ENCODE measurements at places on chromosomes 3 and 15. TPM values are rescaled to one million over a fixed set of nuclear protein-coding genes. Genes with fewer than 3 reads are reported as not detected.

The TMEM108 gene
- not detected for total RNA-seq

The KNG1 gene
- not detected for total RNA-seq

The GLDN gene
- total RNA-seq, result not detected

The RHO gene
- not detected for total RNA-seq

The C15orf62 gene
- 0.64 TPM for total RNA-seq

- no peak for DNase-seq
- H3K27ac ChIP-seq, result no peak overlapping the region
- H3K4me3 ChIP-seq, result no peak overlapping the region
- H3K4me1 ChIP-seq, result no peaks in the 10 kb centered on the region
Measured at GRCh38 chr3:170081079-170081741, 43.4 kb downstream of the GPR160 start.

DNA sequence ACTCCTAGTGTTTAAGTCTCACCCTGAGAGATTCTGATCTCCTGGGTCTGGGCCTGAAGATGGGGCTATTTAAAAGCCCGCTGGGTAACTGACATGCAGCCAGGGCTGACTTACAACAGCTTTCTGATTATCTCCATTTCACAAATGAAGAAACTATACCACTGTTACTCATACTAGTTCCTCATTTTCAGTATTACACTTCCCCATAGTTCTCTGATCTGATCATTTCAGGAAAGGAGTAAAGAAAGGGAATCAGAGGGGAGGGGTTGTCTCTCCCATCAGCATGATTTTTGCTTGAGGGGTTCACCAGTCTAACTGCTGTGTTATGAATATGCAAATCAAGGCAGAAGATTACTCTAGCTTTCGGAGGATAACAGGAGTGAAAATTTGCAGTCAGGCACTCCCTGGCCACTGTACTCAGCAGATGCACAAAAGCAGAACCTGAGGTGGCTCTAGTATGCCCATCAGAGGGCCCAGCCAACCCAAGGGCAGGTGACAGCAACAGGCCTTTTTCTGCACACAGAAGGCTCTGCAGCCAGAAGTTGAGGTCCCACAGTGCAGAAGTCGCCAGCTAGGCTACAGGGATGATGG is 59.4 kb downstream of the DAPK2 start:
- H3K4me1 ChIP-seq, result peaks cover 37% of the 10 kb centered on the region
- peak overlapping the region; percentile 32 for H3K27ac ChIP-seq
- no peak overlapping the region for H3K4me3 ChIP-seq
- H3K27me3 ChIP-seq, result no peaks in the 10 kb centered on the region
- DNase-seq, result no peak

DNA sequence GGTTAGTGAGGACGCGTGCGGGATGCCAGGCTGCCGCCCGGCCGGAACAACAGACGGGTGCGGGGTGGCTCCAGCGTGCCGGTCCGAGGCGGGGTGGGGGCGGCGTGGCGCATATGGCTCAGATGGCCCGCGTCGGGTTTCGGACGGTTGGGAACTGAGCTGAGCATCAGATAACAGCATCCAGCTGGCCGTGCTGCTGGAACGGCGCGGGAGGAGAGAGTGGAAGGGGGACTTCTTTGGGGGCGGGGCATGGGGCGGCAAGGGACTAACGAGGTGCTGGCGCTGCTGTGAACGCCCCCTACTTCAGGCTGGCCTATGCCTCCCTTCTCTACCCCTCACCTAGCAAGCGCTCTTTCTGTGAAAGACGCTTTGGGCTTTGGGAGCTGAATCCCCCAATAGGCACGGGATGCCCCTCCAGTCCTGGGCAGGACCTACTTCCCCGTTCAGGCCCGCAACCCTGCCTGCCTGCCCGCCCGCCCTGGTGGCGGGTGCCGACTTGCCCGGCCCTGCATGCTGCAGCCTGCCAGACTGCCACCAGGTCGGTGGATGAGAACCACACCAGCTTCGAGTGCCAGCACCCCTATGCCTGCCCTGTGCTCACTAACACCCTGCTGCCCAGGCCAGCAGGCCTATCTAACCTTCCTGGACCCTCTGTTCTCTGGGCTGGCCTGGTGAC is 542 bp downstream of the INKA1 start:
- peaks cover 2% of the 10 kb centered on the region for H3K36me3 ChIP-seq
- H3K27me3 ChIP-seq, result no peaks in the 10 kb centered on the region
- H3K4me1 ChIP-seq, result peaks cover 56% of the 10 kb centered on the region

DNA sequence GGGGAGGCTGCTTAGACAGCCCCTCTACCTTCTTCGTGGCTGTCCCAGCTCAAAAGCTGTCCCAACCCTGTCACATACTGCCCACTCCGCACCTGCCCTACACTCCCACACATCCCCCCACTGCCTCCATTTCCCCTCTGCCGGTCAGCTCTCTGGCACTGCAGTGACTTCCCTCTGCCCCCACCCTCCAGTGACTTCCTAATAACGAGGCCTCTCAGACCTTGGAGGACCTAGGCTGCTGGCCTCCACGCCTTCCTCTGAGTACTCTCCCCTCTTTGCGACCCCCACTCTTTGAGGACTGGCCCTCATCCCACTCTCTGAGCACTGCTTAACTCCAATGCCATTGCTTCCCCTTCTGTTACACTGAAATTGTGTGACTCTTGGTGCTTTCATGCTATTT is 45.3 kb downstream of the KY start:
- no peak overlapping the region for H3K27ac ChIP-seq
- H3K27me3 ChIP-seq, result no peaks in the 10 kb centered on the region
- no peaks in the 10 kb centered on the region for H3K36me3 ChIP-seq
- H3K4me1 ChIP-seq, result peaks cover 16% of the 10 kb centered on the region
- H3K4me3 ChIP-seq, result no peak overlapping the region

DNA sequence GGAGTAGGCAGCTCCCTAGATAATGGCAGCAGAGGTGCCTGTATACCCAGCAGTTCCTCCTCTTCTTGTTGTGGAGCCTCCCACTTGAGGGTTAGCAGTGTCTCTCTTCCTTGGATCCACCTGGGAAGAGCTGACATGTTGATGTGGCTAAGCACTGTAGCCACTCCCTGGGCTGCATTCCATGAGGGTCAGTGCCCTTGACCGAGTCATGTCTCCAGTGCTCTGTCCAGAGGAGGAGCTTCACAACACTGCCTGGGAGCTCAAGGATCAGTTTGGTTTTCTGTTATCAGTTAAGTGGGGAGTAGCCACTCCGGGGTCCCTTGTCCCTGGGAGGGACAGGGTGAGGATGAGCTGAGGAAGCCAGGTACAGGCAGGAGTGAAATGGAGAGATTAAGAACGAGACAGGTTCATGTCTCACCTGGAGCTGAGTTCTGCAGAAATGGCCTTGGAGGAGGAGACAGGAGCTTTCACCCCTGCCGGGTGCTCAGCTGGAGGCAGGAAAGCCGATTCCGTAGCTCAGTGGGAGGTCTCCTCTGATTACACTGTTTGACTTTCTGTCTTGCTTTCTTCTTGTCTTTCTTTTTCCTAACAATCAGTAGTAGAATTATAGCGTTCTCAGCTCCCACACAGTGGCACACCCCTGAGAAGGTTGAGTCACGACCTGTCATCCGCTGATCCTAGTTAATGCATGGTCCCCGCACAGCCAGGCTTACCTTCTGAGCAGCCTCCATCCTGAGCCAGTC is 57.9 kb upstream of the SEC22A start:
- no peak for DNase-seq
- H3K27ac ChIP-seq, result no peak overlapping the region
- no peaks in the 10 kb centered on the region for H3K4me1 ChIP-seq
